ENCODE measurements at places on chromosomes 6 and 20.

- no peak for DNase-seq
Observed at GRCh38 chr6:40733290-40733689, 146.1 kb upstream of the LRFN2 start.

DNA sequence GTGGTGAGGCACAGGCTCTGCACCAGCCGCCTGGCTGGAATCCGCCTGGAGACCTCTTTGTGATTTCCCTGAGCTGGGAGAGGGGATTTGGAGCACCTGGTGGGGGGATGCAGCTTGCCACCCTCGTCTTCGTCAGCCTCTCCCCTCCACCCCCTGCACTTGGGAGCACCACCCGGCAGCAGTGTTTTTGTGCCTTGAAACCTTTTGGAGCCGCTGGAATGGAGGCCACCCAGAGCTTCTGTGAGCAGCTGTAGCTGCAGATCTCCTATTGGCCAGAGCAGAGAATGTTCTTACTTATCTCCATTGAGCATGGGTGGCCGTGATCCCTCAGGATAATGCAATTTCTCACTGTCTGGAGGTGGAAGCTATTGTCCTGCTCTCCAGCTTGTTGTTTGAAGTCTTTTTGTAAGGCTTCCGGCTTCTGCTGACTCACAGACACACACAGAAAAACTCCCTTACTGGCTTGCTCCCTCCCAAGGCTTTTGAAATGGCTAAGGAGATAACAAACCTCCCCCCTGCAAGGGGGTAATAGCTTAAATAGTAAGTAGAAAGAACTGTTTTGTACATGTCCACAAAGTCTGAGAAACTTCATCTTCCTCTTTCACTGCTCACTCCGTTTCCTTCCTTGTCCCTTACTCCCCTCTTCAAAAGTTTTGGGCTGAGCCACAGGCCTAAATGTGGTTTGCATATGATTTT lies 271.2 kb downstream of the PRL start:
- DNase-seq: peak; percentile 73

DNA sequence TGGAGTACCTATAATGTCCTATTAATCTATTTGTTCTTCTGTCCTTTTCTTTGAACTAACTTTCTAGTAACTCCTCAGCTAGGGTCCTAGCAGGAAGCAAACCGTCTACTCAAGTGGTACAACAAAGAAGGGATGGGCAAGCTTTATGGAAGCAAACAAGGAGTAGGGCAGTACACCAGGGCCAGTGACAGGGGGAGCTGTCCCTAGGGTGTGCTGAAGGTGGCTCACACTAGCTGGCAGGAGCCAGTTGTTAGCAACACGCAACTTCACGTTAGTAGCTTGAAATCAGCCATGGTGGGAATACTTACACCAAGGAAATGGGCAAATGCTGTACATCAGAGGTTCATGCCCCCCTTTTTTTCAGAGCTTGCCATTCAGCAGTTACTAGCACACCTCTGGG lies 74.0 kb upstream of the EYA2 start:
- DNase-seq: no peak

- DNase-seq: no peak
Observed at GRCh38 chr20:57756213-57756612, 46.4 kb upstream of the PMEPA1 start.

DNA sequence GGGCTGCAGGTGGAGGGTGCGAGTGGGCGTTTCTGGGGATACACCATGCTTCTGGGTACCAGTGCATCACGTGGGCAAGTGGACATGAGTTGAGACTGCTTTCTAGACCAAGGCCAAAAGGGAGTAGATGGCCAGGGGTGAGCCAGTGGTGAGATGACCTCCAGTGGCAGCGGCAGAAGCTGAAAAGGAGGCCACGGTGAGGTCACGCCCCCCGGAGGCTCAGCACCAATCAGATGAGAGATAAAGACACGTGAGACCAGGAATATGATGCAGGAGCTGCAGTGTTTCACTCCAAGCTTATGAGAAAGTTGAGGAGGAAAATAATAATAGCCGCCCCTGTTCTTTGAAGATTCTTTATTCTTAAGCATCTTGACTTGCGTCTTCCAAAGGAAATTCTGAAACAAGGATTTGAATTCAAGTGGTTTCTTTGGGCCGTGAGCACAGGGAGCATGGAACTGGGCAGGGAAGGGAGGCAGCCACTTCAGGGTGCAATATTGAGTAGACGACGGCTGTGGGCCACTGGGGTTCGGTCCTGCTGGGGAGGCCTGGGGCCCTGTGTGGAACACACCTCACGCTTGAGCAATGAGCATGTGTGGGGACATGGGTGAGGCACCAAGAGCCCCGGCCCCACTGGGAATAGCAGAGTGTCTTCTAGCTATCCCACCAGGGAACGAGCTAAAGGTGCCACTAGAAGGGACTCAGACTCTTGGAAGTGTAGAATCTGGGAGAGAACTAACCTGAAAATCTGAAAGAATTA lies 156.7 kb upstream of the LRFN2 start:
- DNase-seq: no peak

DNA sequence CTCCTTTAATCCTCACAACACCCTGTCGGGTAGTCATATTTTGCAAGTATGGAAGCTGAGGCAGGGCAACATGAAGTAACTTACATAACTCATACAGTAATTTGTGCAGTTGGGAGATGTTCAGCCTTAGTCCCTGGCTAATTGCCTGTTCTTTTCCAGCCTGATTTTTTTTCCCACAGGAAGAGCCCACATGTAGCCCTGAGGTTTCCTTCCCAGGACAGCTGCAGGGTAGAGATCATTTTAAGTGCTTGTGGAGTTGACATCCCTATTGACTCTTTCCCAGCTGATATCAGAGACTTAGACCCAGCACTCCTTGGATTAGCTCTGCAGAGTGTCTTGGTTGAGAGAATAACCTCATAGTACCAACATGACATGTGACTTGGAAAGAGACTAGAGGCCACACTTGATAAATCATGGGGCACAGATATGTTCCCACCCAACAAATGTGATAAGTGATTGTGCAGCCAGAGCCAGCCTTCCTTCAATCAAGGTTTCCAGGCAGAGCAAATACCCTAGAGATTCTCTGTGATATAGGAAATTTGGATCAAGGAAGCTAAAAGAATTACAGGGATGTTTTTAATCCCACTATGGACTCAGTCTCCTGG lies 5.0 kb upstream of the BTN2A1 start:
- no peak for DNase-seq

- DNase-seq: peak; percentile 59
Observed at GRCh38 chr6:134373282-134373922, 55.5 kb upstream of the SGK1 start.

- no peak for DNase-seq
Observed at GRCh38 chr20:2237059-2237458, 58.7 kb upstream of the TGM3 start.

- no peak for DNase-seq
Observed at GRCh38 chr6:95576218-95576997, 927 bp upstream of the MANEA start.

GRCh38 chr6:149306967-149307366 lies 10.5 kb upstream of the TAB2 start:
- DNase-seq: no peak

- no peak for DNase-seq
Observed at GRCh38 chr6:68094070-68094469, 541.0 kb upstream of the ADGRB3 start.

GRCh38 chr20:4342609-4343008 lies 327.3 kb upstream of the RNF24 start:
- no peak for DNase-seq

- peak; percentile 51 for DNase-seq
Observed at GRCh38 chr6:159692303-159693127, 526 bp downstream of the SOD2 start.

DNA sequence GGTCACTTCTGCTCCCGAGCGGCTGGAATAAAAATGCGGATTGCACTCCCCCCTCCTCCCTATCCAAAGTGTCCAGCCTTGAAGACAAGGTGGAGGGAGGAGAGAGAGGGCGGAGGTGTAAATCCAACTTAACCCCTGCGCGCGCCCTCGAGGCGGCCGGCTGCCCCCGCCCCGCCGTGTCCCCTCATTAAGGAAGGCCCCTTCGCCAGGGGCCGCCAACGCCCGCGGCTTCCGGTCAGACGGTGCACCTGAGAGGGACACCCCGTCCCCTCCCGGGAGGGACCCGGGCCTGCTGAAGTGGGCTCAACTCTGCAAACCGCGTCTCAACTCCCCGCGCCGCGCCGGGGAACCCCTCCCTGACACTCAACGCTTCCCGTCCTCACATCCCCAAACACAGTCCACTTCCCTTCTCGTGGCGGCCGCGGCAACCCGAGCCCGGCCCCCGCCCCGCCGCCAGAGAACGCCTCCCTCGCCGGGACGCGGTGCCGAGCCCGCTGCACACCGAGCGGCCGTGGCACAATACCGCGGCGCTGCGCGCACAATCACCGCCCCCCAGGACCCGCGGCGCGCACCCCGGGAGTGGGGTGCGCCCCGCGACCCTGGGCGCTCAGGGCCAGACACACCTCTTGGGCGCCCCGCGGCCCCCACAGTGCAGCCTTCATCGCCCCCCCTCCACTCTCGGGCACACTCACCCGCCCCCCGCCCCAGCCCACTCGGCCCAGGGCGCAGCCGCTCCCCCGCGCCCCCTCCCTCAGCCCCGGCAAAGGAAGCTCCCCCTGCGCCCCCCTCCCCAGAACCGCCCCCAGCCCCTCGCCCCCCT lies 102.5 kb downstream of the NOL4L start:
- no peak for DNase-seq

GRCh38 chr6:122154155-122154554 lies 245.3 kb upstream of the HSF2 start:
- no peak for DNase-seq

GRCh38 chr6:150539111-150539510 lies 60.6 kb upstream of the PLEKHG1 start:
- no peak for DNase-seq

- no peak for DNase-seq
Observed at GRCh38 chr20:47335251-47336128, 21.0 kb downstream of the ZMYND8 start.

DNA sequence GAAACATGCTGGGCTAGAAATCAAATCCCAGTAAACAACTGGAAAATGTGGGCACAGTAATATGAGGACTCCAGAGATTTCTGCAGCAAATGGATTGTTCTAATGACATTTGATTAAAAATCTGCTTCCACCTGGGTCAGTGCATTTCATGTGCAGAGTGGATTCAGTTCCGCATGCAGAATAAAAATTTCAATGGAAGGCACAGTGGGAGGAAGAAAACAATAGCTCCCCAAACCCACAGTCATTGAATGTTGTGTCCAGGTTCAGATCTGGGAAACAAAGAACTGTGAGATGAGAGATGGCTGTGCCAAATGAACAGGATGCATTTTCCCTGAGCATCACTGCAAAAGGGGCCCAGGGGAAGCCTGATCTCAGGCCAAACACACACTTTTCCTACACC lies 403.1 kb downstream of the BTBD9 start:
- no peak for DNase-seq

DNA sequence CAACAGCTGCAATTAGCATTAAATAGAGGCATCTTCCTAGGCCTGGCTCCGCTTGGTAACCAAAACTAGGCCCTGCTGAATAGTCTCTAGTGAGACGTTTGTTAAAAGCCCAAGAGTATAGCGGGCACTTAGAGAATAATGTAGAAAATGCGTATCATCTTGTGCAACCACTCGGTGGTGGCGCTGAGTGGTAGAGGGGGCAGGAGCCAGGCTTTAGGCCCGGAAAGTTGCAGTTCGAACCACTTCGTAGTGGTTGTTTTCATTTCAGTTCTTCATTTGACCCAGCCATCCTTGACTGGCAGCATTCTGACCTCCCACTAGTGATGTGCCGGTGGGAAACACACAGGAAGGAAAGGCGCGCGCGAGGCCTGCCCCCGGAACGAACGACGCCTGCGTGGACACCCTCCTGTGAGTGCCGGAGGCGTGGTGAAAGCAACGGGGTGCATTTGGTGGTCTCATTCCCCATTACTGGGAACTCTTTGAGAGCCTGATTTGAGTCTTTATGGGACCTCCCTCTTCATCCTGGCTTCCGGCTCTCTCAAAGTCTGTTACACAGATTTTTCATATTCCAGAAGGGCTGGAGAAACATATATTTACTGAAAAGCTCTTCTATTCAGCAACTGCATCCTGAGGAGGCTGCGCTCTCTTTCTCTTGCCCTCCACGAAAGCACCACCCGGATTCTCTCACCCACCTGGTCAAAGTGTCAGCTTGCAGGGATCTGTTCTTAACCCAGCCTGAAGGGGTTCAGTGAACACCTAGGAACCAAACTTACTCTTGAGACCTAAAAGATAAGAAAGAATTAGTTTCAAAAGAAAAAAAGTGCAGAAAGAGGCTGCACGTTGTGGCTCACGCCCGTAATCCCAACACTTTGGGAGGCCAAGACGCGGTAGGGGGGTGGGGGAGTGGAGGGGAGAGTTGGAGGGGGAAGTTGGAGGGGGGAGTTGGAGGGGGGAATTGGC lies 18.2 kb downstream of the GPX5 start:
- no peak for DNase-seq

GRCh38 chr6:167998215-167998614 lies 744 bp downstream of the KIF25 start:
- DNase-seq: no peak

- DNase-seq: no peak
Observed at GRCh38 chr6:5155906-5156305, 70.8 kb downstream of the PPP1R3G start.

- no peak for DNase-seq
Observed at GRCh38 chr6:98844244-98845210, 10.2 kb downstream of the POU3F2 start.

DNA sequence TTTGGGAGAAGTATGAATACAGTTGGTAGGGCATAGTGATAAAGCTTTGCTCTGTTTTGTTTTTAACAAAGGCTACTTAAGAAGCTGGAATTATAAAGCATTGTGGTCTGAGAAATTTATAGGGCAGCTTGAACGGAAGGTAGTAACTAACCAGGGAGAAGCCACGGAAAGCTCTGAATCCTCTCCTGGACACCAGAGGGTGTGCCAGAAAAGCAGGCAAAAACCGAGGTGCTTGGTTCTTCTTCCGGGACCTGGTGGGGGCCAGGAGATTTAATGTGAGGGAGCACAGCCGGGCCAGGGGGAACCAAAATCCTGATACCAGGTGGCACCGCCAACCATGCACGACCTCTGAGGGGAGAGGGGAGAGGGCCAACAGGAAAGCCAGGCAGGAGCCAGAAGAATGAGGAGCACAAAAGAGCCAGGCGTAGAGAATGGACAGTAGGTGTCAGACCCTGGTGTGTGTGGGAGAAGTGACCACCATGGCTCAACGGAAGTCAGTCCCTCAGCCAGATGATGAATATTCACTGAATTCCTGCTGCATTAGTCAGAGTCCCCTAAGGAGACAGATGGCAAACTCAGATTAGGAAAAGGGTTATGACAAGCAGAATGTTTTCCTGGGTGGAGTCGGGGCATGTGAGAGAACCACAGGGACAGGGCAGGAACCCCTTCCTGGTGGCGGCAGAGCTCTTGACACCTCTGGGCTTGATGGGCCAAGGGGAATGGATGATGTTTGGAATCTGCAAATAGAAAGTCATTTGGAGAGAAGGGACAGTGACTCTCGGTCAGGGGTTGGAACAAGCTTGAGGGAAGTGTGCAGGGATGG lies 262.3 kb downstream of the ZNF217 start:
- peak; percentile 31 for DNase-seq

DNA sequence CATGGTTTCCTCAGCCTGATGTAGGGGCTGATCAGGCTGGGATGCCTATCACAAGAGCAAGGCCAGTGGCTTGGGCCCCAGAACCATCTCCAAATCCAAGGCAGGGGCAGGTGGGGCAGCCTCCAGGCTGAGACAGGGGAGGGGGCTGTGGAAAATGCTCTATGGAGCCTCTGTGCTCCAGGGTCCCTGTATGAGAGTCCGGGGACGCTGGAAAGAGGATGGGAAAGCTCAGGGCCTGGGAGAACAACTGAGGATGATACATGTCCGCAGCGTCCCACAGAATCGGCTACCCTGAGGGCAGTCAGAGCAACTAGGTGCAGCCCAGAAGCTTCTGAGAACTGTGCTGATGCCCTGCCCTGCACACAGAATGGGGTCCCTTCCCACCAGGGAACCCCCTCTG lies 43.4 kb downstream of the CPXM1 start:
- DNase-seq: no peak

GRCh38 chr20:37144856-37145404 lies 34.2 kb upstream of the RPN2 start:
- no peak for DNase-seq
